Adrenal gland (tissue), 19 donors: ENCODE measurements at places on chromosomes 6 and 20. TPM values are rescaled to one million over a fixed set of nuclear protein-coding genes. Genes with fewer than 3 reads are reported as not detected.

DNA sequence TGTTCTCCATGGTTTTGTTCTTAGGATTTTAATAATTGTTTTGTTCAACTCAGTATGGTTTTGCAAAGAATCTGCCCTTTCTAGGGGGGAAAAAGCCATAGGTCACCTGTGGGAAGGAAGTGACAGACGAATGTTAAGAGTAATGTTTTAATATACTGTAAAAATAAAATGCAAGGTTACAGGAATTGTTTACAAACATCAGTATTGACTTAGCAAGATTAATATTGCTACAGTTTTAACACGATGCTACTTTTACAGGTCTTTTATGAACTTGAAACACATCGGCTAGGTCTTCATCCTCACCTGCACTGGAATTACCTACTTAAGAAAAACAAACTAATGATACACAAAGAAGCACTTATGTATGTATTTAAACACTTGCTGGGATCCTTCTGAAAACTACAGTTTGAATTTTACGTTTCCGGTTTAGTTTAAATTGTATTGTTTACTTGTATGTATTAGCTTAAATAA, 1.7 kb upstream of the NKX2-4 start:
- peaks cover 86% of the 10 kb centered on the region for H3K27me3 ChIP-seq
- no peak for DNase-seq

DNA sequence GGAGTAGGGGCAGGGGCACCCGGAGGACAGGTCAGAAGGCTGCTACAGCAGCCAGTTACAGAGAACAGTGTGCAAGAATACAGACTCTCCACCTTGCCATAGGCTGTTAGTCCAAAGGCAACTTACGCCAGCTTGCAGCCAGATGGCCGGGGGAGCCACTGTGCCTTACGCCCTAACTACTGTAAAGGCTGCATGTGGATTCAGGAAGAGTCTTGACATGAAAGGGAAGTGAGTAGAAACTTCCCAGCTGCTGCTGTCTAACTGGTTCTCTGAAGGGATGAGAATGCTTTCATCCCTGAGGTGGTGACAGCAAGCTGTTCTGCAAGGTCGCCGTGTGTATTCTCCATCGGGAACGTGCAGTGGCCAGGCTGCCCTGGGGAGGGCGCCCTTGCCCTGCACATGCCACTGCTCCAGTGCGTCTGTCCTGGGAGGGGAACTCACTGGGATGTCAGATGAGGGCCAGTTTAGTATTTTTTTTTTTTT, 46.1 kb downstream of the LYRM4 start:
- no peaks in the 10 kb centered on the region for H3K27me3 ChIP-seq
- H3K4me3 ChIP-seq = no peak overlapping the region
- H3K4me1 ChIP-seq = no peaks in the 10 kb centered on the region
- H3K27ac ChIP-seq = peak overlapping the region; percentile 25
- no peaks in the 10 kb centered on the region for H3K36me3 ChIP-seq

- DNase-seq = no peak
- H3K27ac ChIP-seq = no peak overlapping the region
- no peaks in the 10 kb centered on the region for H3K27me3 ChIP-seq
- H3K36me3 ChIP-seq = no peaks in the 10 kb centered on the region
- no peak overlapping the region for H3K4me3 ChIP-seq
- no peaks in the 10 kb centered on the region for H3K4me1 ChIP-seq
Measured at GRCh38 chr6:143112084-143112768, 51.5 kb downstream of the AIG1 start.

The ZNF165 gene
- 0.98 TPM for polyA plus RNA-seq

GRCh38 chr6:27894839-27895762, 17.1 kb downstream of the OR2B2 start:
- H3K4me3 ChIP-seq = peak overlapping the region; percentile 49
- H3K4me1 ChIP-seq = peaks cover 7% of the 10 kb centered on the region
- H3K27ac ChIP-seq = peak overlapping the region; percentile 88
- H3K36me3 ChIP-seq = no peaks in the 10 kb centered on the region

DNA sequence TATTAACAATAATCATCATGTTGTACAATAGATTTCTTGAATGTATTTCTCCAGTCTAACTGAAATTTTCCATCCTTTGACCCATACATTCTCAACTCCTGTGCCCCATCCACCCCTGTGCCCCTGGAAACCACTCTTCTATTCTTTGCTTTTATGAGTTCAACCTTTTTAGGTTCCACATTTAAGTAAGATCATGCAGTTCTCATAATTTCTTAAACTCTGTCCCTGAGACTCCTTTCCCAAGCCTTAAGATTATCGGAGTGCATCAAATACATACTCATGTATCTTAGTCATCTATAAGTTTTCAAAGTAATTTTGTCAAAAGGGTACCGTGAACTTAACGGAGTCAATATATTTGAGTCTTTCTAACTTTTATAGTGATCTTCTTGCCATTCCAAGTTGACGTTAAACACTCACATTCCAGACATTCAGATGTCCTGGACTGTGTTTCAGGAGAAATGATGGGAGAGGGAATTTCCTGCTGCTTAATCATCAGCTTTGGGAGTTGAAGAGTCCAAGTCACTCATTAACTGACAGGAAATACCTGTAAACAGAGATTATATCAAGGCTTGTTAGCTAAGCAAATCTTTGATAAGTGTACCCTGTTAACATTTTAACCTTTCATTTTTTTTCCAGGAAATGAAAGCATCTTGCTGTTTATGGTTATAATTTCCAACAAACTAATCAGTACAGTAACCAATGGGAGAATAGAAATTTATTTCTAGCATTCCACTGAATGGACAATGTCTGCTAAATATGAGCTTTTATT, 73.3 kb downstream of the ADGRG6 start:
- H3K4me3 ChIP-seq = no peak overlapping the region
- DNase-seq = no peak
- no peaks in the 10 kb centered on the region for H3K27me3 ChIP-seq
- H3K4me1 ChIP-seq = no peaks in the 10 kb centered on the region
- H3K36me3 ChIP-seq = no peaks in the 10 kb centered on the region
- no peak overlapping the region for H3K27ac ChIP-seq

GRCh38 chr20:48034751-48035150, 249.5 kb upstream of the SULF2 start:
- peaks cover 13% of the 10 kb centered on the region for H3K4me1 ChIP-seq
- H3K36me3 ChIP-seq = no peaks in the 10 kb centered on the region
- H3K27me3 ChIP-seq = no peaks in the 10 kb centered on the region
- no peak for DNase-seq

- no peaks in the 10 kb centered on the region for H3K27me3 ChIP-seq
- no peak overlapping the region for H3K27ac ChIP-seq
- H3K4me3 ChIP-seq = no peak overlapping the region
- H3K36me3 ChIP-seq = no peaks in the 10 kb centered on the region
Measured at GRCh38 chr20:8393381-8393780, 261.3 kb downstream of the PLCB1 start.

- no peaks in the 10 kb centered on the region for H3K27me3 ChIP-seq
- no peaks in the 10 kb centered on the region for H3K4me1 ChIP-seq
- no peaks in the 10 kb centered on the region for H3K36me3 ChIP-seq
- H3K27ac ChIP-seq = no peak overlapping the region
- no peak for DNase-seq
Measured at GRCh38 chr6:157563611-157564284, 182.8 kb downstream of the ZDHHC14 start.

The HLA-DOB gene
- 0.71 TPM for polyA plus RNA-seq

GRCh38 chr6:56393615-56394612, 146.5 kb upstream of the COL21A1 start:
- H3K36me3 ChIP-seq = no peaks in the 10 kb centered on the region
- H3K27ac ChIP-seq = no peak overlapping the region
- no peak for DNase-seq

- no peak overlapping the region for H3K27ac ChIP-seq
- no peak overlapping the region for H3K4me3 ChIP-seq
- peaks cover 15% of the 10 kb centered on the region for H3K4me1 ChIP-seq
- H3K27me3 ChIP-seq = no peaks in the 10 kb centered on the region
Measured at GRCh38 chr20:910132-910869, 5.8 kb downstream of the ANGPT4 start.

DNA sequence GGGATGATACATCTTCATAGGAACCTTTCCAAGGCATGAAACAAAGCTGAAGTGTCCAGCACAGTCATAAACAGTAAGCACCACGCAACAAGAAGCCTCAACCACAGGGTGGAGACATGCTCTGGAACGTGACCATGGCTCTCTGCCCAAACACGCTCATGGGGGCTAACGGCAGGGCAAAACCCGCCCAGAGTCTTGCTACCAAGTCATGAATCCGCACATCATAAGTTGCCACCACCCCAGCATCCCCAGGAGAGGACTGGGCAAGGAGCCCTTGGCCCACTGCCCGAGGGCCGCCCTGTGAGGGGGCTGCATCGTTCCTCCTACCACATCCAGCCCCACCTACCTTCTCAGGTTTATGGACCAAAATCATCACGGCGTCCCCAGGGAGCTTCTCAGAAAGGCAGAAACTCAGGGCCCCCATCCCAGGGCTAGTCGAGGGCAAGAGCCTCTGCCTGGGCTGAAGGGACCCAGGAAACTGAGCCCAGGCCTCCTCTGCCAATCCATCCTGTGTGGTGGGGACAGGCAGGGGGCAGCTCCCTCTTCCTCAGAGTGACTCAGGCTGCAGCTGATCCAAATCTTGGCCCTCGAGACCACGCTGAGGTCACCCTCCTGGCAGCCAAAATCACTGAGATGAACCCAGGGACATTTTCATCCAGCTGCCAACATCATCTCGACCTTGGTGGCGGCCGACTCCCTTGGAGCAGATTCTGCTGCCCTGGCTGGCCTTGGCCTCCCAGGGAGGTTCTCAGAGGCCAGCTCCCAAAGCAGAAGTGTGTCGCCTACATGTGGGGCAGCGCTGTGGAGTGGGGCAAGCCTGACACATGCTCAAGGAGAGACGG, 42.6 kb downstream of the BMP7 start:
- no peak overlapping the region for H3K27ac ChIP-seq
- H3K4me3 ChIP-seq = no peak overlapping the region
- H3K4me1 ChIP-seq = no peaks in the 10 kb centered on the region
- H3K27me3 ChIP-seq = no peaks in the 10 kb centered on the region
- H3K36me3 ChIP-seq = no peaks in the 10 kb centered on the region

The CFAP206 gene
- 0.09 TPM for polyA plus RNA-seq

- no peak overlapping the region for H3K4me3 ChIP-seq
- no peaks in the 10 kb centered on the region for H3K36me3 ChIP-seq
- DNase-seq = no peak
- no peaks in the 10 kb centered on the region for H3K4me1 ChIP-seq
- H3K27me3 ChIP-seq = no peaks in the 10 kb centered on the region
- no peak overlapping the region for H3K27ac ChIP-seq
Measured at GRCh38 chr6:22199771-22200170, 97.1 kb downstream of the PRL start.

The CALHM5 gene
- 0.32 TPM for polyA plus RNA-seq

GRCh38 chr6:157989541-157990289, 8.1 kb downstream of the SYNJ2 start:
- DNase-seq = peak; percentile 96
- H3K4me1 ChIP-seq = peaks cover 23% of the 10 kb centered on the region
- H3K4me3 ChIP-seq = no peak overlapping the region
- peak overlapping the region; percentile 60 for H3K27ac ChIP-seq

DNA sequence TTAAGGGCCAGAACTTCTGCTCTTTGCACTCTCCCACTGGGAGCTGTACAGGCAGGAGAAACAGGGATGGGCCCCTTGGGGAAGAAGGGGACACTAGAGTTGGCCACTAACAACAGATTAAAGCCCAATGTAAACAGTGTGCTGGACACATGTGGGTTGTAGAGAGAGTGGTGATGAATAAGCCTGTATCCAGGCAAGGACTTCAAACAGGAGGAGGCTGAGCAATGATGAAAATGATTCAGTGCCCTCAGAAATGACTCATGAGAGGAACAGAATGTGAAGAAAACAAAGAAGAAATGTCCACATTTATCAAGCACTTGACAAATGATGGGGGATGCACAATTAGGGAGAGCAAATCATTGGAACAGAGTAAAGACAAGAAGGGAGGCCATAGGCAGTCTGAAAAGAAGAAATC, 242.3 kb downstream of the TBX18 start:
- no peaks in the 10 kb centered on the region for H3K4me1 ChIP-seq
- no peak overlapping the region for H3K4me3 ChIP-seq
- H3K36me3 ChIP-seq = no peaks in the 10 kb centered on the region
- H3K27me3 ChIP-seq = no peaks in the 10 kb centered on the region
- DNase-seq = peak; percentile 8

GRCh38 chr20:14777591-14777990, 440.2 kb upstream of the FLRT3 start:
- H3K27ac ChIP-seq = no peak overlapping the region
- H3K27me3 ChIP-seq = no peaks in the 10 kb centered on the region
- no peak for DNase-seq
- H3K36me3 ChIP-seq = no peaks in the 10 kb centered on the region

- no peaks in the 10 kb centered on the region for H3K36me3 ChIP-seq
- no peak overlapping the region for H3K4me3 ChIP-seq
- peaks cover 6% of the 10 kb centered on the region for H3K4me1 ChIP-seq
- no peak overlapping the region for H3K27ac ChIP-seq
- H3K27me3 ChIP-seq = no peaks in the 10 kb centered on the region
Measured at GRCh38 chr6:5274231-5274630, 12.9 kb downstream of the FARS2 start.

- H3K4me1 ChIP-seq = peaks cover 45% of the 10 kb centered on the region
- no peaks in the 10 kb centered on the region for H3K27me3 ChIP-seq
- H3K4me3 ChIP-seq = no peak overlapping the region
Measured at GRCh38 chr6:136740050-136740974, 52.0 kb downstream of the MAP3K5 start.

DNA sequence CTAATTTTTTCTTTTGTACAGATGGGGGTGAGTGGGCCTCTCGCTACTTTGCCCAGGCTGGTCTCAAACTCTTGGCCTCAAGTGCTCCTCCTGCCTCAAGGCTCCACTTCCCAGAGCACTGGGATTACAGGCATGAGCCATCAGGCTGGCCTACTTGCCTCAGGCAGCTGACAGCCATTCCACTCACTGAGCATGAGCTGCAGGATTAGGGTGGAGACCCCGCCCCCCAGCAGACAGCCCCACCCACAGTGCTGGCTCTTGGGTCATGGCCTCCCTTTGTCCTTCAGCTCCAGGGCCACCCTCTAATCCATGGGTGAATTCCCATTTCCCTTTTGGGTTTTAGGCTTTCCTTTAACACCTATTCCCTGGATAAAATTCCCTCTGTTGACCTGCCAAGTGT, 82.1 kb downstream of the BFSP1 start:
- no peak for DNase-seq
- no peaks in the 10 kb centered on the region for H3K4me1 ChIP-seq
- no peak overlapping the region for H3K4me3 ChIP-seq
- no peaks in the 10 kb centered on the region for H3K36me3 ChIP-seq

The PPP1R16B gene
- 4.2 TPM for polyA plus RNA-seq

GRCh38 chr6:57246307-57246706, 24.2 kb upstream of the RAB23 start:
- no peak overlapping the region for H3K4me3 ChIP-seq
- H3K36me3 ChIP-seq = no peaks in the 10 kb centered on the region
- no peaks in the 10 kb centered on the region for H3K27me3 ChIP-seq
- no peaks in the 10 kb centered on the region for H3K4me1 ChIP-seq
- no peak overlapping the region for H3K27ac ChIP-seq

The FOXQ1 gene
- polyA plus RNA-seq = not detected

The LPIN3 gene
- polyA plus RNA-seq = 49.7 TPM

The TGM2 gene
- polyA plus RNA-seq = 32.1 TPM

The PLEKHG1 gene
- polyA plus RNA-seq = 2.1 TPM

GRCh38 chr20:47349365-47350180, 6.9 kb downstream of the ZMYND8 start:
- peaks cover 82% of the 10 kb centered on the region for H3K4me1 ChIP-seq
- no peak for DNase-seq
- H3K27ac ChIP-seq = peak overlapping the region; percentile 99
